LoVo (cell line): ENCODE measurements at places on chromosomes 2 and 18.

GRCh38 chr2:52035391-52035790, 1003.5 kb upstream of the NRXN1 start:
- DNase-seq: no peak

GRCh38 chr18:8669571-8669970, 35.8 kb upstream of the MTCL1 start:
- DNase-seq: no peak

GRCh38 chr2:96760986-96761832, 507 bp downstream of the CNNM4 start:
- DNase-seq: peak; percentile 12

DNA sequence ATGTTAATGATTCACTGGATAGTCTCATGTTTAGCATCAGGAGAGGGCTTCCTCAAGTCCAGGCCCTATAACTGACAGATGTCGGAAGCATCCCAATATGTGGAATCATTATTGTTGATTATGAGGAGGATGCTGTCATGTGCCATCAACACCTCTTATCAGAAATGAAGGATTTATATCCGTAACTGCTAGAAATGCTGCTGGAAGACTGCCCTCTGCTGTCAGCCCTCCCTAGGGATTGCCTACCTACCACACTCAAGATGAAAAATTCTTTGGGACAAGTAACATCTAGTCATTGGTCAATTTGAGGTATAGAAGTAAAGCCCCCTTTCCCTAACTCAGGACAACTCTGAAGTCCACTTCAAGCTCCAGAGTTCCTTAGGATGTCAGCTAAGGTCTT, 1166.5 kb upstream of the NXPH2 start:
- DNase-seq: no peak

DNA sequence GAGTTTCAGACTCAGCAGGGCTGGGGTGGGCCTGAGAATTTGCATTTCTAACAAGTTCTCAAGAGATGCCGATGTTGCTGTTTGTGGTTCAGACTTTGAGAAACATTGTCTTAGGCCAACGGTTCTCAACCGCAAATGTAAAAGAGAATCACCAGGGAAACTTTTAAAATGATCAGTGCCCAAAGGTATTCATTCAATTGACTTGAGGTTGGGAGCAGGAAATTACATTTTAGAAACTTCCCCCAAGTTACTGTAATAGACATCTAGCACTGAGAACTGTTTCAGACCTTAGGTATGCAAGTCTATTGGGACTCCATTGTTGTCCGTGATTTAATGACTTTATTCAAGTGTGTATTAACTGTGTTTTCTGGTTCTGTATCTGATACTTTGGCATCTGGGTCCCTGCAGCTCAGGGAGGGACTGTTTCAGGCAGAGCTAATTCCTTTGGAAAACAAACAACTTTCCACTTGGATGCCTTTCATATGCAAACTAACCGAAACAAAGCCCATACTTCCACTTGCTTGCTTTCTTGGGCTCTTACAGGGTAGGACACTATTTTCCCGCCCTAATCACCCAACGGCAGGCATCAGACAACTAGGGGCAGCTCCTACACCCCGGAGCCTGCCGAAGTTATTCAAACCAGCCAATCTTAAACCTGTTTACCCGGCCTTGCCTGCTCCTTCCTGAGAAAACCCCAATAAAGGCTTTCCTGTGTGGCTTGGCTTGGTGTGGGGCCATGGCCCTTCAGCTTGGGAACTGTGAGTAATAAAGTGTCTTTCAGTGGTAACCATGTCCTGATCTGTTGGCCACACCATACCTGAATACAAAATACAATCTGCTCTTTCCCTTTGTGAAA, 97.6 kb downstream of the POLE4 start:
- DNase-seq: no peak

GRCh38 chr2:56009758-56010458, 86.3 kb upstream of the EFEMP1 start:
- peak; percentile 52 for DNase-seq

- no peak for DNase-seq
Measured at GRCh38 chr18:75341267-75341666, 86.2 kb downstream of the SMIM21 start.

DNA sequence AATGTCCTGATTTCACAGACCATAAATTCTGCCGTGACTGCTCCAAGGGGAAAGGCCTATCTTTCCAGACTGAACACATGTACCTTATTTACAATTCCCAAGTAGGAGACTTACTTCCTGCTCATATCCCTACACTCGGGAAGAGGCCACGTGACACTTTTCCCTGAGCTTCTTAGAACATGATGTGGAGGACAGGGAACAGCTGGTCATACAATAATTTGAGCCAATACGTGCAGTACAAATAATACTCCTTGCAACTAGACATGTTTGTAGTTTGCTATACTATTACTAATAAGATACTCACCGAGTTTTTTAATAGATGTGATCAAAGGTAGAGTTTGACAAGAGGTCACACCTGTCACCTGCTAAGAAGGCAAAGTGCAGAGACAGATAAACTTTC, 256.4 kb downstream of the SP3 start:
- DNase-seq: no peak

DNA sequence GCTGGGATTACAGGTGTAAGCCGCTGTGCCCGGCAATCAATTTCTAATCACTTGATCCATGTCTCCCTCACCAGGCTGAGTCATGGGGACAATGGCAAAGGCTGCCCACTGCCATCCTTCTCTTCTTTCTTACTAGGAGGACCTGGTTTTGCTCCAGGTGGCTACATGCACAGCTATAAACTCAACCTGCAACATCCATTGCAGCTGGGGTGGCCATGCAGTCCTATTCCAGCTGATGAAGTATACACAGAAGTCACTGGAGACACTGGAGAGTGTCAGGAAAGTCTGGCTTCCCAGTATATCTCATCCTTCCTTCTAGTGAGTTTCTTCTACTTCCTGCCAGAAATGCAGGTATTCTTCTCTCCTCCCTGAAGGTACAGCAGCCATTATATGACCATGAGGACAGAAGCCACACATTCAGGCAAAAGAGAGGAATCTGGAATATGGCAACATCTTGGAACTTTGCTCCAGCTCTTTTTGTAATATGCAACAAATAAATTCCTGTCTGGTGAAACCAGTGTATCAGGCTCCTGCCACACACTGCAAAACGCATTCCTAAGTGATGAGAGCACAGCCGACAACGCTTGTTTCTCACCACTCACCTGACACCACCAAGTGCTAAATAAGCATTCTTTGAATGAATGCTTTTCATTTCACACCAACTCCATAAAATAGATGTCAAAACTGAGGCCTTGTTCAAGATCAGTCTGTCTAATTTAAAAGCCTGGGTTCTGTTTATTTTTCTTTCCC, 32.3 kb downstream of the SCTR start:
- peak; percentile 70 for DNase-seq

DNA sequence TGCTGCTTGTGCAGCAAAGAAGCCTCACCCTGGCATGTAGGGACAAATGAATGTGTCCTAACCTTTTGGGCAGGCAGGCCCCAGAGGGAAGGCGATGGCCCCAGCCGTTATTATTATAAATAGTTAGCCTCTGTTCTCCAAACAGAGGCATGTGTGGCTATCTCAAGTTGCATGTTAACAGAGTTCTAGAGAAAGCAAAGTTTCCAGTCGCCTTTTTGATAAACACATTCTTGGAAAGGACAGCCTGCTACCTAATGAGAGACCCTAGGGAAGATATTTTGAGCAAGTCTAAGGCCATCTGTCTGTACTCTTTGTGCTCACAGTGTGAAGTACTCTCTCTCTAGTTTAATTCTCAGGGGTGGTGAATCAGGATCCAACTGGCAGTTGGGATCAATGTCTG, 97.4 kb upstream of the FHL2 start:
- DNase-seq: no peak

GRCh38 chr2:202718614-202719013, 83.8 kb downstream of the FAM117B start:
- DNase-seq: peak; percentile 32

- DNase-seq: no peak
Measured at GRCh38 chr2:71602115-71602495, 148.7 kb downstream of the DYSF start.

DNA sequence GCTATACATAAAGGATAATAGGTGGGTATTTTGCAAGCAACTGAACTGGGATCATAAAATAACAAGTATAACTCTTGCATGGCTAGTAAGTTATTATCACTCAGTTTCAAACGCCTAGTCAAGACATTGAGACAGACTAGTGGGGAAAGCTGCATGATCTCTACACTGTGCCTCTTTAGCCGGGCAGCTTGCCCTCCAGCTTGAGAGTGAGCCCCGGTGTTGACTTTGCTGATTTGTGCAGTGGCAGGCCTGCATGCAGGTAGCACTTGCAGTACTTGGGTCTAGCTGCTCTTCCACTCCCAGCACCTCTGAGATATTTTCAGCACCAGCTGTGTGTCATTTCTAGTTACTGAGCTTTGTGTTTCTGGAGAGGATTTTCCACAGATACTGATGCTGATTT, 118.8 kb upstream of the DAPL1 start:
- DNase-seq: no peak

DNA sequence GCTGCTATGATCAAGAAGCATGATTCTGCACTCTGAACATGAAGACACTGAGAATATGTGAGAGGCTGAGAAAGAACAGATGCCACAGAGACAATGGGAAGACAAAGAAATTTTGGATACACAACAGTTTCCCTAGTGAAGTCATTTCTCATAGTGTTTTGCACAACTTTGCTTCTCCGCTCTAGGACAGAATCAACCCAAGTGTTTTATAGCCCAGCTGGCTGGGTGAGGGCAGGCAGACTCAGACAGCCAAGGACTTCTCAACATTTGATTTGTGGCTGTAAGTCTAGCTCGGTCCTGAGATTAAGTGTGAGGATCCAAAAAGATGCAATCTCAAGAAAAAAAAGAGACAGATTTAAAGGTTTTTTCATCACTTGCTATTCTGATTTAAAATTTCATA, 536.5 kb upstream of the CRIM1 start:
- no peak for DNase-seq

DNA sequence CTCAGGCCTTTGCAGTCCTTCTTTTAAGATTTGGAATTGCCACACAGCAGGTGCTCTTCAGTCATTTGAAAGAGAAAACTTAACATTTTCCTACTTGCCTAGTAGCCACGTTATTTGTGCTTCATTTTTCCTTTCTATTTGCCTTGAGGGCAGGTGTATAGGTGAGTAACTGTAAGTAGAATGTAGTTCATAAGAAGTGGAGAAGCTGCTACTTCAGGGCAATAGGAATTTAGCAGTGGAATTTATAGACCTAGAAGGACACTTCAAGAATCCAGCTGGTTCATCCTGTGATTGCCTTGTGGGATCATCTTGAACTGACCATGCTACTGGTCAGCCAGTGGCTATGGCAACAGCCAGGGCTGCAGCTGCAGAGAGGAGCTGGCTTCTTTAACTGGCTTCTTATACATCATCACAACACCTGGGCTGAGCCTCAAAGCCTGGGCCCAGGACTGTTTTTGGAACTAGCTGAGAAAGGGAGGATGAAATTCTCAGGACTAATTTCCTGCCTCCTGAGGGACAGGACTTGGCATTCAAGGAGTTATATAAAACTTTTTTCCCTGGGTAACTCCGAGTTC, 5.1 kb upstream of the LANCL1 start:
- no peak for DNase-seq

- DNase-seq: no peak
Measured at GRCh38 chr18:36468161-36468560, 170.6 kb downstream of the FHOD3 start.

DNA sequence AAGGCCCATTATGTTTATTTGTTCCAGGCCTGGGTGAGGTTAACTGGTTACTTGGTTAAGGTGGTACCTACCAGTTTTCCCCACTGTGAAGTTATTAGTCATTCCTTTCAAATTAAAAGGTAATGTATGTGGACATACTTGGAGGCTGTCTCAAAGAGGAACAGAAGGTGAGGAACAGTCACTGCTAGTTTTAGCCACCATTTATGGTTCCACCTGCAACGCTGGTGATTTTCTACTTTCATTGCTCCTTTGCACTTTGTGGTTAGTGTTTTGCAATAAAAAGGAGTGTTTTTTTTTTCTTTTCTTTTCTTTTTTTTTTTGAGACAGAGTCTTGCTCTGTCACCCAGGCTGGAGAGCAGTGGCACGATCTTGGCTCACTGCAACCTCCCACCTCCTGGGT, 6.1 kb upstream of the ST6GAL2 start:
- no peak for DNase-seq
